ENCODE measurements at places on chromosomes 2 and 18.

- DNase-seq: no peak
Observed at GRCh38 chr2:133596701-133597393, 28.6 kb upstream of the NCKAP5 start.

GRCh38 chr2:231409776-231410175 lies 14.3 kb downstream of the B3GNT7 start:
- no peak for DNase-seq

DNA sequence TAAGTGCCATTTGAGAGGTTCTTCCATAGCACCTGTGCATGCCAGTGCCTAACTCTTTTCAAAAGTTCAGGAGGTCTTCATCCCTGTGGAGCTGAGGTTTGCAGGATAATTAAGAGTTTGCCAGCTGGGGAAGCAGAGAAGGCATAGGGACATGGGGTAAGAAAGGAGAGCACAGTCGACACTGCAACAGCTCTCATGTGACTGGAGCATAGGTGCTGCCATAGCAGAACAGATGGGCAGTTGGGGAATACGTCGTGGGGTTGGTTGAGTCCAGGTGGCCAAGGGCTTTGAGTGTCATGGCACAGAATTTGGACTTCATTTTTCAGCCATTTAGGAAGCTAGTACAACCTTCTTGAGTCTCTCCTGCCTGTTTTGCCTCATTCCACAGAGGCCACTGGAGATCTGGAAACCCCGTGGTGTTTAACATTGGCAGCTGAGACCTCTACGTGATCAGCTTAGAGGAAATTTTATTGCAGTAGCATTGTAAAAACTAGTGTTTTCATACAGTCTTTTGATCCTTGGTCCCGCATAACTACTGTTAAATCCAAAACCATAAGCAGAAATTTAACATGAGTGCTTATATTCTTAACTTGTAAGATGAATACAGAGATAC lies 65.1 kb downstream of the CRIM1 start:
- no peak for DNase-seq

- no peak for DNase-seq
Observed at GRCh38 chr2:65786007-65786717, 353.8 kb upstream of the SPRED2 start.
